Astrocyte (in vitro differentiated cells and primary cell): ENCODE measurements at places on chromosomes 1 and 21. TPM values are rescaled to one million over a fixed set of nuclear protein-coding genes. Genes with fewer than 3 reads are reported as not detected.

- H3K4me3 ChIP-seq: no peak overlapping the region
- no peaks in the 10 kb centered on the region for H3K36me3 ChIP-seq
- H3K27ac ChIP-seq: no peak overlapping the region
- no peaks in the 10 kb centered on the region for H3K4me1 ChIP-seq
- no peaks in the 10 kb centered on the region for H3K27me3 ChIP-seq
- no peak for DNase-seq
Observed at GRCh38 chr1:67921725-67922489, 88.6 kb upstream of the GNG12 start.

DNA sequence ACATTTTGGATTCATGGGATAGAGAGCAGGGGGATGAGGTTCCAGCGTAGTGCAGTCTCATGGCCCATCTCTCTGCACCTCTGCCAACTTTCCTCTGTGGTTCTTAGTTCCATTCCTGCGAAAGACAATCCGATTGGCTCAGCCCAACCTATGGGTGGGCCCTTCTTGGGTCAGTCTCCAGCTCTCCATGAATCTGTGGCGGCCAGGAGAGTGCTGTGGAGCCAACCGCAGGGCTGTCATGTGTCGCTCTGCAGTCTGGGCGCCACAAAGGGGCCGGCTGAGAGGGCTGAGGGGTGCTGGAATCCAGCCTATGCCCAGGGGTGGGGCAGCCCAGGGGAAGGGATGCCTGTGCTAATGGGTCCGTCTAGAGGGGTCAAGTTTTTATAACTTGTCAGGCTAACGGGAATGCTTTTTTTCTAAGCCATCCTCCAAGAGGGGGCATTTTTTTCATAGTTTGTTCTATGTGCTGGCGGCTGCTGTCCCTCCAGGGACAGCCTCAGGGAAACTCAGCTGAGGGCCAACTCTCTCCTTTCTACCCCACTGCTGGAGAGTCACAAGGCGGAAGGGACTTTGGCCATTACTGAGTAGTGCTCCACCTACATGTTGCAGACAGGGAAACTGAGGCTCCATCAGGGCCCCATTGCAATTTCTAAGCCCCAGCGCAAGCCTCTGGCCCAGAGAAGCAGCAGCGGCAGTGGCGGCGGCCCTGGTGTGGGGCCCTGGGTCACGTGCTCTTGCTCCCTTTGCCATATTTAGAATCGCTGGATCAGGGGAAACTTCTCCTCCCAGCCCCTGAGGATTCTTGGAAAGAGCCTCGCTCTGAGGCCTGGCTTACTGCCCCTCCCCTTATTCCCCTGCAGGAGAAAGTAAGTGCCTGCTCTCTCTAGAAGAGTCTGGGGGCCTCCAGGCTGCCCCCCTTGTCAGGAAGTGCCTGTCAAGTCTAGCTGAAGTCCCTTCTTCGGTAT lies 23.4 kb downstream of the KCNQ4 start:
- no peak overlapping the region for H3K27ac ChIP-seq
- no peak for DNase-seq
- peaks cover 6% of the 10 kb centered on the region for H3K27me3 ChIP-seq
- H3K4me1 ChIP-seq: peaks cover 2% of the 10 kb centered on the region
- H3K36me3 ChIP-seq: no peaks in the 10 kb centered on the region

DNA sequence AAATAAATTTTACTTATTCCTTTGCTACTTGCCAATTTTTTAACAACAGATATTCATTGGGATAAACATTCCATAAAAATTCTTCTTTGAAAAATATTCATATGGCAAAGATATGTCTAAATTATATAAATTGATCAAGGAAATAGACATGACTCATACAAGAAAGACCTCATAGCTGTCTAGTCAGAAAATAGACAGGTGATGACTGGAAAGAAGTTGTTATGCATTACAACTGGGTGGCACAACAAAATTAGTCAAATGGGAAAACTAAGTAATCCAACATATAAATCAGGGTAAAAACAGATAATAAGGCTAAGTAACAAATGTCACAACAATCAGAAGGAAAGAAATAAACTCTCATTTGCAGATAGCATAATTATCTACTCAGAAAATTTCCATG lies 92.0 kb downstream of the USH2A start:
- no peaks in the 10 kb centered on the region for H3K27me3 ChIP-seq
- no peak for DNase-seq
- H3K4me3 ChIP-seq: no peak overlapping the region
- no peak overlapping the region for H3K27ac ChIP-seq
- H3K36me3 ChIP-seq: no peaks in the 10 kb centered on the region

DNA sequence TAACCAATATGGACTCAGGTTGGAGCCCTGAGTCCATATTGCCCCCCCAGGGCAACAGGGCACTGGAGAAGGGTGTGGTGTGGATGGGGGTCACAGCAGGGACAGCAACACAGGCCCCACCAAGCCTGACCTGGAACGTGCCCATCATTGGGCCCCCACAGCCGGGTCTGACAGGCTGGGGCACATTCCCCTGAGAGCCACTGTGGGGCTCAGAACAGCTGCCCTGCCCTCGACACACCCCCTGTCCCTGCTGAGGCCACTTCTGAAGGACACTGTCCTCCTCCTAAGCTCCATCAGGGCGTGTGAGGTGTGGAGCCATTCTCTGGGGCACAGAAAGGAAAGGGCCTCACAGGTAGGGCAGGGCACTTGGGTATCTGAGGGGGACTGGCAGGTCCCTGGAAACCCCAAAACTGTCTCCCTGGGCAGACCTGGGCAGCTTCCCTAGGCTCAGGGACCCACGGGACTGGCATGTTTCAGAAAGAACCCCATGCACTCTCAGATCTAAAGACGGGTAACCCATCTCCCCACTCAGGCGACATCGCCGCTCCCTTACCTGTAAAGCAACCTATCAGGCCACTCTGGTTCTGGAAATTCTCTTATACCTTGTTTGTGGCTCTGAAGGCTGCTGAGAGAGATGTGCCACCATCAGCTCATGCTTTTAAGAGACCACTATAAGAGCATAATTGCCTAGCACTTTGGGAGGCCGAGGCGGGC lies 95.5 kb downstream of the DMRTB1 start:
- H3K36me3 ChIP-seq: no peaks in the 10 kb centered on the region
- no peak overlapping the region for H3K27ac ChIP-seq

DNA sequence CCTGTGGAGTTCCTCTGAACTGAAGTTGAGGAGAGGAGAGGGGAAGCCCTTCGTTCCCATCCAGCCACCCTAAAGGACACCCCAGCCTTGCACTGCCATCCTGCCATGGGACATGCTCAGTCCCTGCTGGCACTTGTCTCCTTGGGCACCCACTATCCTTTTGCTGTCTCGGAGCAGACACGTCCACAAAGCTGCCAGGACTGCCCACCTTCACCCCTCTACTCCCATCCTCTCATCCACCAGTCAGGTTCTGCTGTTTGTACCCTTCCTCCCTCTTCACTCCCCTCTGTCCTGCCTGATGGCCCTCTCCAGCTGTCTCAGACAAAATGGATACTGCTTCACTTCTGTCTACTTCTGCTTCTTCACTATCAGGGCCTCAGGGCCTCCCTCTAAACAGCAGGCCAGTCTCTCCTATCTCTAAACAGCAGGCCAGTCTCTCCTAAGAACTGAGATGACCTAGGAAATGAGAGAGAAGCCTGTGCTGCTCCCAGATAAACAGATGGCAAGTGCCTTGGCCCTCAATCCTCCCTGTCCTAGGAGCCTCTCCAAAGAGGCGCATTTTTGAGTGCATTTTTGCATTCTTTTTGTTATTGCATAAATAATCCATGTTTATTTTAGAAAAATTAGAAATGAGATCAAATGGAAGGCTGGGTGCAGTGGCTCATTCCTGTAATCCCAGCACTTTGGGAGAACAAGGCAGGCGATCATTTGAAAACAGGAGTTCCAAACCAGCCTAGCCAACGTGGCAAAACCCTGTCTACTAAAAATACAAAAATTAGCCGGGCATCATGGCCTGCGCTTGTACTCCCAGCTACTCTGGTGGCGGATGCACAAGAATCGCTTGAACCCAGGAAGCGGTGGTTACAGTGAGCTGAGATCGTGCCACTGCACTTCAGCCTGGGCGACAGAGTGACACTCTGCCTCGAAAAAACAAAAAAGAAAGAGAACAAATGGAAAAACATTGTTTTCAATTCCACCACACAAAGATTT lies 4.4 kb upstream of the PYCR2 start:
- H3K4me3 ChIP-seq: no peak overlapping the region
- H3K36me3 ChIP-seq: no peaks in the 10 kb centered on the region

GRCh38 chr1:170619241-170620028 lies 44.5 kb upstream of the PRRX1 start:
- H3K27ac ChIP-seq: peak overlapping the region; percentile 64
- DNase-seq: peak; percentile 25

- no peak overlapping the region for H3K27ac ChIP-seq
- peaks cover 4% of the 10 kb centered on the region for H3K4me1 ChIP-seq
- no peaks in the 10 kb centered on the region for H3K36me3 ChIP-seq
- DNase-seq: peak; percentile 77
- peaks cover 2% of the 10 kb centered on the region for H3K27me3 ChIP-seq
Observed at GRCh38 chr1:39799770-39800470, 11.3 kb upstream of the BMP8B start.

- H3K27ac ChIP-seq: peak overlapping the region; percentile 48
- DNase-seq: peak; percentile 52
- H3K36me3 ChIP-seq: peaks cover 5% of the 10 kb centered on the region
- H3K4me1 ChIP-seq: peaks cover 26% of the 10 kb centered on the region
- no peaks in the 10 kb centered on the region for H3K27me3 ChIP-seq
Observed at GRCh38 chr1:168081373-168082007, 55.2 kb downstream of the GPR161 start.

GRCh38 chr1:1924386-1924785 lies 5.3 kb upstream of the TMEM52 start:
- no peaks in the 10 kb centered on the region for H3K4me1 ChIP-seq
- no peak overlapping the region for H3K27ac ChIP-seq
- no peaks in the 10 kb centered on the region for H3K36me3 ChIP-seq
- H3K27me3 ChIP-seq: no peaks in the 10 kb centered on the region

GRCh38 chr1:212713465-212714136 lies 14.0 kb upstream of the BATF3 start:
- no peaks in the 10 kb centered on the region for H3K36me3 ChIP-seq
- H3K27me3 ChIP-seq: no peaks in the 10 kb centered on the region
- no peak for DNase-seq
- peaks cover 6% of the 10 kb centered on the region for H3K4me1 ChIP-seq
- no peak overlapping the region for H3K4me3 ChIP-seq

- no peaks in the 10 kb centered on the region for H3K4me1 ChIP-seq
- H3K27me3 ChIP-seq: no peaks in the 10 kb centered on the region
- DNase-seq: no peak
- no peak overlapping the region for H3K4me3 ChIP-seq
- H3K36me3 ChIP-seq: no peaks in the 10 kb centered on the region
Observed at GRCh38 chr1:213852107-213852506, 135.7 kb upstream of the PROX1 start.

- peak; percentile 81 for DNase-seq
- peaks cover 5% of the 10 kb centered on the region for H3K27me3 ChIP-seq
- H3K4me3 ChIP-seq: no peak overlapping the region
- H3K36me3 ChIP-seq: no peaks in the 10 kb centered on the region
- H3K27ac ChIP-seq: no peak overlapping the region
Observed at GRCh38 chr1:33228935-33229487, 27.3 kb upstream of the ZNF362 start.

GRCh38 chr1:190029441-190029840 lies 448.2 kb downstream of the BRINP3 start:
- DNase-seq: no peak
- H3K4me1 ChIP-seq: no peaks in the 10 kb centered on the region
- H3K36me3 ChIP-seq: no peaks in the 10 kb centered on the region
- no peak overlapping the region for H3K27ac ChIP-seq
- H3K4me3 ChIP-seq: no peak overlapping the region

DNA sequence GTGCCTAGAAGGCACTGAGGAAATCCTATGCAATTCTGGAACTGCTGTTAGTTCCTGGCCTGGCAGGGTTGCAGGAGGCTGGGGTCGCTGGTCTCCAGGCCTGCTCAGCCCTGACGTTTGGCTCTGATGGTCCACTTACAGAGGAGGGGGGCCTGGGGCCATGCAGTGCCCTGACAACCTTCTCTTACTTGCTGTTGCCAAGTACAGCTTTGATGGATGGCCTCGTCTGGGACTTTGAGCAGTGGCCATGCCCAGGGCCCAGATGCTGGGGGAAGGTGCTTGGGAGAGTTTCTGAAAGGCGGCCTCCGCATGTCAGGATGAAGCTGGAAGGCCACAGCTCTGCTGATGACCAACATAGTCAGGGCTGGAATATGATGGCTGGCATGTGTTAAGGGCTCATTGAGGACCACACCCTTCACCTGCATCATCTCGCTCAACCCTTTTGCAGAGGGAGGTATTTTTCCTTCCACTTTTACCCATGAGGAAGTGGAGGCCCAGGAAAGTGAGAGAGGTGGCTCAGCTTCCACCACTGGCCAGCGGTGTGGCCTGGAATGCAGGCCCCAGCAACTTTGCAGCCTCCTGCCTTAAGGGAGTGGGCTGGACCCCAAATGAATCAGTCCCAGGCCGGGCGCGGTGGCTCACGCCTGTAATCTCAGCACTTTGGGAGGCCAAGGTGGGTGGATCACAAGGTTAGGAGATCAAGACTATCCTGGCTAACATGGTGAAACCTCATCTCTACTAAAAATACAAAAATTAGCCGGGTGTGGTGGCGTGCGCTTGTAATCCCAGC lies 34.7 kb upstream of the LRRC3 start:
- no peak for DNase-seq
- H3K36me3 ChIP-seq: no peaks in the 10 kb centered on the region

The LCE2C gene
- total RNA-seq: not detected in 2 replicates

DNA sequence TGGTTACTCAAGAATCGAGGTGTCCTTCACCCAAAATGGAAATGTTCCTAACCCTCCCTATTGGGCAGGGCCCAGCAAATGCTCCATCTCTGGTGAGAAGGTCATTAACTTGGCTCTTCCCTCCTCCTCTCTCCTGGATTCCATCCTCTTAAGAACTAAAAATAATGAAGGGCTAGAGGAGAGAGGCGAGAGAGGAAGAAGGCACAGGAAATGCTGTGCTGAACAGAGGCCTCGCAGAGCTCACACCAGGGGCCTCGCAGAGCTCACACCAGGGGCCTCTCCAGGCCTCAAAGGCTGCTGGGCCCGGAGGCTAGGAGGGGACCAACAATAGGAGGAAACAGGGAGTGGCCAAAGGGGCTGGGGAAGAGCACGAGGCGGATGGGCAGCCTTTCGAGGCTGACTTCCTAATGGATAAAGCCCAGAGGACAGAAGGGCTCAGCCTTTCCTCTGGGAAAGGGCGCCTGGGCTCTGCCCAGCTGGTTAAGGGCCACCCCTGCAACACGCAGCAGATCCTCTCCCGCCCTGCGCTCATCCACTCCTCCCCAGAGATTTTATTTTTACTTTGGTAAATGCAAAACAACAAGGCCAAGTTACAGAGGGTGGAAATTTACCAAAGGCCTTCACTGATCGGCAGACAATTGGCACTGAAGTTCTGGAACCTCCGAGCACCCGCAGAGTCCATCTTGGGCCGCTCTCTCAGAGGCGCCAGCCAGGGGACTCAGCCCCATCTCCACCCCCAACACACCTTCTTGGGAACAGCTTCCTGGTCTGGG lies 78.5 kb downstream of the ITPKB start:
- no peak overlapping the region for H3K4me3 ChIP-seq
- H3K4me1 ChIP-seq: peaks cover 62% of the 10 kb centered on the region
- H3K27me3 ChIP-seq: no peaks in the 10 kb centered on the region
- no peak overlapping the region for H3K27ac ChIP-seq

The FCGR3B gene
- not detected in 2 replicates for total RNA-seq
